ENCODE measurements at places on chromosomes 16 and 17.

GRCh38 chr17:40425741-40426140, 8.0 kb upstream of the TOP2A start:
- no peak for DNase-seq

GRCh38 chr16:2511128-2511800, 2.5 kb upstream of the ATP6V0C start:
- no peak for DNase-seq

GRCh38 chr16:58649707-58650106, 20.1 kb upstream of the CNOT1 start:
- no peak for DNase-seq

GRCh38 chr17:81282876-81283275, 12.2 kb downstream of the SLC38A10 start:
- DNase-seq: no peak

GRCh38 chr17:30554839-30555751, 77.9 kb downstream of the GOSR1 start:
- no peak for DNase-seq
